ENCODE measurements at places on chromosomes 13 and 19. TPM values are rescaled to one million over a fixed set of nuclear protein-coding genes. Genes with fewer than 3 reads are reported as not detected.

GRCh38 chr19:19315444-19315843 lies 4.9 kb downstream of the SUGP1 start:
- no peak for DNase-seq
- no peak overlapping the region for H3K4me3 ChIP-seq
- peaks cover 23% of the 10 kb centered on the region for H3K4me1 ChIP-seq
- peaks cover 59% of the 10 kb centered on the region for H3K36me3 ChIP-seq
- no peaks in the 10 kb centered on the region for H3K27me3 ChIP-seq

DNA sequence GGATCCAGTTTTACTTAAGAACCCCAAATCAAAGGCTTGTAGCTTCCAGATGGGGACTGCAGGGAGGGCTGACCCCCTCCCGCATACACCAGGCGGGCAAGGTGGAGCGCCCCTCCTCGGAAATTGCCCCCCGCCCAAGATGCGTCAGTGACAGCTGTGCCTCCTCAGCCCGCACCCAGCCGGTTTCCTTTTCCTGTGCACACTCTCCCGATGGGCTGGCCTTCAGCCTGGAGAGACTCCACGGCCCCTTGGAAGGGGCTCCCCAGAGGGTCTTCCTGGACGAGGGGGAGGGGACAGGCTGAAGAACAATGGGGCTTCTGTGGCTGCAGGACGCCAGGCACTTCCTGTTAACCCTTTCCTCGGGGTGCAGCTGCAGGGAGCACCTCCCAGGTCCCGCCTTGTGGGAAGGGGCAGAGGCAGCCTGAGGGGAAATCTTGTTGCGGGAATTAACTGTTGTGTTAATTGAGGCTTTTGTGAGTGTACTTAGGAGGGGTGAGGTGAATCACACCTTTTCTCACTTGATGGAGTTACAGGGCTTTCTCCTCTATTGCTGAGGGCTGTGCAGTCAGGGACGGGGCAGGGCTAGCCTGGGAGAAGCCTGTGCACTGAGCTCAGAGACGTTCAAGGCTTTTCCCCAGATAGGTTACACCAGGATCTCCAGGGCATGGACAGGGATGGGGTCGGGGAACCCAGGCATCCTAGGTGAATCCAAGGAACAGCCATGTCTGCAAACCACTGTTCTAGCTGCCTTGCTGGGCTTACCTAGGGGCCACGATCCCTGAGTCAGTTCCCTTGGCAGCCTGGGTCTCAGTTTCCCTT lies 14.3 kb downstream of the IER2 start:
- H3K4me3 ChIP-seq = peak overlapping the region; percentile 59
- DNase-seq = peak; percentile 77
- peak overlapping the region; percentile 91 for H3K27ac ChIP-seq
- H3K27me3 ChIP-seq = no peaks in the 10 kb centered on the region

The HSPB6 gene
- 899 TPM for total RNA-seq

The DCLK1 gene
- total RNA-seq = 8.4 TPM

The PEAK3 gene
- 0.77 TPM for total RNA-seq

DNA sequence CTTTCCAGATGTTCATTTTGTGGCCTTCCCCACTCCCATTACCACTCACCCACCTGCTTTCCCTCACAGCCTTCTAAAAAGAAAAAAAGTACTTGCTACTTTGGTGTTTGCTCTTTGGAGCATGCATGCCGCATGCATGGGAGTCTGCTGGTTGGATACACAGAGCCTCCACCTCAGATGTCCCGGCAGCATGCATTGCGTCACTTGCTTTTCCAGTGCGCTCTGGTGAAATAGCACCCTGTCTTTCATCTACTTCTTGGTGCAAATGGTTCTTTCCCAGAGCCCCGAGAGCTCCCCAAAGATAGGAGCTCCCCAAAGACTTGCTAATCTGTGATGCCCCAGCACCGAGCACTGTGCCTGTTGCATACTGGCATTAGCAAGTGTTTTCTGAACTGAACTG lies 333.2 kb upstream of the ZNF507 start:
- peaks cover 6% of the 10 kb centered on the region for H3K27me3 ChIP-seq
- H3K4me3 ChIP-seq = no peak overlapping the region
- no peak for DNase-seq
- no peak overlapping the region for H3K27ac ChIP-seq
- no peaks in the 10 kb centered on the region for H3K36me3 ChIP-seq
- H3K4me1 ChIP-seq = no peaks in the 10 kb centered on the region

DNA sequence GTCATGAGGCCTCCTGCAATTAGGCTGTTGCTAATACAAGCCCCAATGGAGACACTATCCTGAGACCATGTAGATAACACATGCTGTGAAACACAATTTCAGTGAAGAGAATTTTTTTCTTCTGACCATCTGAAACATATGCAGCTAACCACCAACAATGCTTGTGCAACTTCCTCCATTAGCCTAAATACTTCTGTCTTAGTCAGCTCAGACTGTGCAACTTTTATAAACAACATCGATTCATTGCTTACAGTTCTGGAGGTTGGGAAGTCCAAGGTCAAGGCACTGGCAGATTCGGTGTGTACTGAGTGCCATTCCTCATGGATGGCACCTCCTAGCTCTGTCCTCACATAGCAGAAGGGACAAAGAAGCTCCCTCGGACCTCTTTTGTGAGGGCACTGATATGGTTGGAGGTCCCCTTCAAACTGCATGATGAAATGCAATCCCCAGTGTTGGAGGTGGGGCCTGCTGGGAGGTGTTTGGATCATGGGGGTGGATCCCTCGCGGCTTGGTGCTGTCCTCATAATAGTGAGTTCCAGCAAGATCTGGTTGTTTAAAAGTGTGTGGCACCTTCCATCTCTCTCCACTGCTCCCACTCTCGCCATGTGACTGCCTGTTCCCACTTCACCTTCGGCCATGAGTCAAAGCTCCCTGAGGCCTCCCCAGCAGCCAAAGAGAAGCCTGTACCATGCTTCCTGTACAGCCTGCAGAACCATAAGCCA lies 27.7 kb downstream of the STK24 start:
- no peaks in the 10 kb centered on the region for H3K27me3 ChIP-seq
- H3K36me3 ChIP-seq = peaks cover 14% of the 10 kb centered on the region
- no peak for DNase-seq
- H3K4me1 ChIP-seq = peaks cover 70% of the 10 kb centered on the region
- no peak overlapping the region for H3K4me3 ChIP-seq

DNA sequence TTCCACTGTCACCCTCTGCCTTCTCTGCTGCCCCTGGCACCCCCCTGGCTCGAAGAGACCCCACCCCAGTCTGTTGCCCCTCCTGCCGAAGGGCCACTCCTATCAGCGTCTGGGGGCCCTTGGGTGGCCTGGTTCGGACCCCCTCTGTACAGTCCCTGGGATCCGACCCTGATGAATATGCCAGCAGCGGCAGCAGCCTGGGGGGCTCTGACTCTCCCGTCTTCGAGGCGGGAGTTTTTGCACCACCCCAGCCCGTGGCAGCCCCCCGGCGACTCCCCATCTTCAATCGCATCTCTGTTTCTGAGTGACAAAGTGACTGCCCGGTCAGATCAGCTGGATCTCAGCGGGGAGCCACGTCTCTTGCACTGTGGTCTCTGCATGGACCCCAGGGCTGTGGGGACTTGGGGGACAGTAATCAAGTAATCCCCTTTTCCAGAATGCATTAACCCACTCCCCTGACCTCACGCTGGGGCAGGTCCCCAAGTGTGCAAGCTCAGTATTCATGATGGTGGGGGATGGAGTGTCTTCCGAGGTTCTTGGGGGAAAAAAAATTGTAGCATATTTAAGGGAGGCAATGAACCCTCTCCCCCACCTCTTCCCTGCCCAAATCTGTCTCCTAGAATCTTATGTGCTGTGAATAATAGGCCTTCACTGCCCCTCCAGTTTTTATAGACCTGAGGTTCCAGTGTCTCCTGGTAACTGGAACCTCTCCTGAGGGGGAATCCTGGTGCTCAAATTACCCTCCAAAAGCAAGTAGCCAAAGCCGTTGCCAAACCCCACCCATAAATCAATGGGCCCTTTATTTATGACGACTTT lies 2.0 kb downstream of the ZFP36 start:
- peak overlapping the region; percentile 87 for H3K4me3 ChIP-seq
- H3K27me3 ChIP-seq = no peaks in the 10 kb centered on the region
- DNase-seq = no peak

DNA sequence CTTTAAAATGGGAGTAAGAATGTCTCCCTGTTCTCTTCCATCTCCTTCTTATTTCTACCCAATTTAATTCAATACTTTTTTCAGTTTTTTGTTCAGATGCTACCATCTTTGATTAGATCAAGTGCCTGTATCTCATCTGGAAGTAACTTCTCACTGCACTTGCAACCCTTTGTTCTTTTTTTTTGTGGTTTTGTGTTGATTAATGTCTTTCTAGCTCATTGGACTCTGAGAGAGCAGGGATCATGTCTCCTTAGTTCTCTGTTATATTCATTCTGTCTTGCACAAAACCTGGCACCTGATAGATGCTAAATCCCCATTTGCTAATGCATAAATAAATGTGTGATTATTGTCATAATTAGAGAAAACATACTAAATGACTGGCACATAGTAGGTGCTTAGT lies 834 bp upstream of the ITGBL1 start:
- H3K4me1 ChIP-seq = peaks cover 15% of the 10 kb centered on the region
- H3K4me3 ChIP-seq = no peak overlapping the region
- no peaks in the 10 kb centered on the region for H3K36me3 ChIP-seq

- H3K27me3 ChIP-seq = no peaks in the 10 kb centered on the region
- peaks cover 55% of the 10 kb centered on the region for H3K4me1 ChIP-seq
- peaks cover 32% of the 10 kb centered on the region for H3K36me3 ChIP-seq
- peak; percentile 21 for DNase-seq
- H3K4me3 ChIP-seq = peak within 1 kb of the TSS; percentile 80
These were observed at the start of gene ZNF154 for GRCh38 chr19:57708641-57709361. ZNF154 (minus strand) TSS chr19:57709204; CDS start chr19:57708971, 233 bp downstream.

The SPART gene
- total RNA-seq = 32.7 TPM

The APOC4 gene
- not detected for total RNA-seq
